K562 (cell line): ENCODE measurements at places on chromosomes 13 and 19. TPM values are rescaled to one million over a fixed set of nuclear protein-coding genes. Genes with fewer than 3 reads are reported as not detected.

The HDGFL2 gene
- 39.7 and 45.9 TPM in 2 replicates for total RNA-seq

DNA sequence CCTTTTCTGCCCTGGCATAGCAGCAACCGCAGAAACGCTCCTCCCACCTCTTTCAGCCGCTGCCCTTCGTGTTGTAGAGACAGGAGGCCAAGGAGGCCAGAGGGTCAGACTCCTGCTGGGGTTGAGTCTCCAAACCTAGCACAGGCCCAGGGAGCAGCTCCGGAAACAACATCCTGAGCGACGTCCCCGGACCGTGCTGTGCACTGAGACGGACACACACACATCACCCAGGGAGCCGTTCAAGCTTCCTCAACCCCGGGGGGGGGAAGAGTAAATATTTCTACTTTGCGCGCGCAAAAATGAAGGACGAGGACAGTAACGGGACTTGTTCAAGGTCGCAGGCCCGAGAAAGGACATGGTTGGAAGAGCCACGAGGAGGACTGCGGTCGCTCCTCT, 657 bp downstream of the ZNF550 start:
- DNase-seq, result peak; percentile 25
- H3K36me3 ChIP-seq, result peaks cover 18% of the 10 kb centered on the region
- H3K4me1 ChIP-seq, result peaks cover 11% of the 10 kb centered on the region; the same call in 1 of the 2 replicates
- H3K27ac ChIP-seq, result peak overlapping the region; percentile 69; the same call in 2 of the 3 replicates
- peak overlapping the region; percentile 88 for H3K4me3 ChIP-seq

DNA sequence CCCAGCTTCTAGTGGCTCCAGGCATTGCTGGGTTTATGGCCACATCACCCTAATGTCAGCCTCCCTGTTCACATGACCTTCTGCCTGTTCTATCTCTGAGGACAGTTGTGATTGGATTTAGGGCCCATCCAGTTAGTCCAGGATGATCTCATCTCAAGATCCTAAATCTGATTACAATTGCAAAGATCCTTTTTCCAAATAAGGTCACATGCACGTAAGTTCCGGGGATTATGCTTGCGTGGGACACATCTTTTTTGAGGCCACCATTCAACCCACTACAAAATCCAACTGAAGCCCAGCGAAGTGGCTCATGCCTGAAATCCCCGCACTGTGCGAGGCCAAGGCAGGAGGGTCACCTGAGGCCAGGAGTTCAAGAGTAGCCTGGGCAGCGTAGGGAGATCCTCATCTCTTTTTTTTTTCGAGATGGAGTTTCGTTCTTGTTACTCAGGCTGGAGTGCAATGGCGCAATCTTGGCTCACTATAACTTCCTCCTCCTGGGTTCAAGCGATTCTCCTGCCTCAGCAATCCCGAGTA, 12.3 kb downstream of the PLD3 start:
- no peaks in the 10 kb centered on the region; the same call in 1 of the 3 replicates for H3K36me3 ChIP-seq
- no peaks in the 10 kb centered on the region for H3K27me3 ChIP-seq
- no peak overlapping the region for H3K4me3 ChIP-seq
- DNase-seq, result no peak
- H3K4me1 ChIP-seq, result peaks cover 24% of the 10 kb centered on the region

- no peaks in the 10 kb centered on the region for H3K4me1 ChIP-seq
- no peak overlapping the region for H3K4me3 ChIP-seq
- no peak overlapping the region for H3K27ac ChIP-seq
- no peaks in the 10 kb centered on the region for H3K27me3 ChIP-seq
- no peak for DNase-seq
- H3K36me3 ChIP-seq, result no peaks in the 10 kb centered on the region
These were observed 899.8 kb downstream of the GPC5 start for GRCh38 chr13:92297971-92298942.

DNA sequence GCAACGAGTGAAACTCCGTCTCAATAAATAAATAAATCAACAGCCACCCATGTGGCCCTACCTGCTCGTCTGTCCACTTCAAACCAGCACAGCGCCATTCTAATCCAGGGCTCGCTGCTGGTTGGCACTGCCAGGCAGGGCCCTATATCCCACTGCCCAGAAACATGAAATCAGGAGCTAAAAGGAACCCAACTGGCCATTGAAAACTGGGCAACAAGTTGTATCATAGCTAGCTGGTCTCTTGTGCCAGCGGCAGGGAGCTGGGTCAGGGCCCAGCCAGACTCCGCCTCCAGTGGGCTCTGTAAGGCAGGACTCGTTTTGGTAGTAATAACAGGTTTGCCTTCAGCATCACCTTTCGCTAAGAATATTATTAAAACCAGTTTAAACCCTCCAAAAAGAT, 39.3 kb downstream of the GGACT start:
- H3K4me3 ChIP-seq, result no peak overlapping the region
- peaks cover 22% of the 10 kb centered on the region for H3K27me3 ChIP-seq
- no peak for DNase-seq
- H3K4me1 ChIP-seq, result no peaks in the 10 kb centered on the region

DNA sequence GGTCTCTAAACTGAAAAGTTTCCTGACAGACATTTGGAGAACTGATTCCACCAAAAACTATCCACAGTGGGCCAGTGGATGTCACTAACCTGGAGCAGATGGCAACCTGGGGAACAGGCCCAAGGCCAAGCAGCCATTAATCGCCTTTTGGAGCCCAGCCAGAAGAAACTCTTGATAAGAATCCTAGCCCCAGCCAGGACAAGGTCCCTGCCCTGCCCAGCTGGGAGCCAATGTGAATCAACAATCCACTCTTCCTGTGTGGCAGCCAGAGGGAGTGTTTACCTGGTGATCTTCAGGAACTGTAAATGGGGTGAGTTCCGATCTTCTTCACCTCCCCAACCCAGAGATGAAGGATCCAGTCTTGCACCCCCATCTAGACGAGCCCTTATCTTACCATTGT, 14.5 kb upstream of the IGSF23 start:
- no peak overlapping the region for H3K27ac ChIP-seq
- peaks cover 6% of the 10 kb centered on the region for H3K27me3 ChIP-seq
- H3K4me3 ChIP-seq, result no peak overlapping the region
- DNase-seq, result peak; percentile 27

GRCh38 chr19:7738023-7738422, 6.1 kb upstream of the CLEC4G start:
- no peak for DNase-seq
- no peak overlapping the region for H3K27ac ChIP-seq
- H3K4me1 ChIP-seq, result peaks cover 2% of the 10 kb centered on the region; the same call in 2 of the 3 replicates
- H3K36me3 ChIP-seq, result no peaks in the 10 kb centered on the region

- no peak overlapping the region for H3K4me3 ChIP-seq
- no peaks in the 10 kb centered on the region for H3K27me3 ChIP-seq
- no peaks in the 10 kb centered on the region for H3K36me3 ChIP-seq
These were observed 371.3 kb downstream of the SLITRK5 start for GRCh38 chr13:88042489-88042888.

DNA sequence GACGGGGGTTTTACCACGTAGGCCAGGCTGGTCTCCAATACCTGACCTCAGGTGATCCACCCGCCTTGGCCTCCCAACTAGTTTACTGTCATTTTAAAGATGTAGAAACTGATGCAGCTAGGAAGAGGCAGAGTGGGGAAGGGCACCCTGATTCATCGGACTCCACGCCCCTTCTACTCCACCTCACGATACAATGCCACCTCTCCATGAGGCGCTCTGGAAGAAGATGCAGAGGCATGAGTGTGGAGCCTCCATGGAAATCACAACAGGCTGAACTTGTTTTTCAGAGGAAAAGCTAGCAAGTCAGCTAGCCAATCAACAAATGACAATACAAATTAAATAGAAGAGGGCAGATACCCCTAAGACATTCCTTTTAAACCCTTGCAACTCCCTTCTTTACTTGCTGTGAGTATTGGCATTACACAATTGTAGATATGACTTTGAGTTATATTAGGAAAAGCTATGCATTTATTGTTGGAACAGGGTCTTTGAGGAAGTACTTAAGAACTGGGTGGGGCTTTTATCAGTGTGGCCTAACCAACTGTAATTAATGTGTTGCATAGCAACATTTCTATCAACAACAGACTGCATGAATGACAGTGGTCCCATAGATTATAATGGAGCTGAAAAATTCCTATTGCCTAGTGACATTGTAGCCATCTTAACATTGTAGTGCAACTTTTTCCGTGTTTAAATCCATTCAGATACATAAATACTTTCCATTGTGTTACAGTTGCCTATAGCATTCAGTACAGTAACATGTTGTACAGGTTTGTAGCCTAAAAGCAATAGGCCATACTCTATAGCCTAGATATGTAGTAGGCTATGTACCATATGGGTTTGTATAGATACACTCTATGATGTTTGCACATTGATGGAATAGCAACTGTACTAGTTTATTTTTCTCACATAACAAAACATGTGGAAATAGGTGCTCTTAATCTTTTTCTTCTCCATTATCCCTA, 17.6 kb downstream of the WDFY2 start:
- H3K27ac ChIP-seq, result 0 out of 3 replicates have a peak overlapping the region, but pooled peaks have one; percentile 19
- H3K36me3 ChIP-seq, result no peaks in the 10 kb centered on the region
- DNase-seq, result no peak
- no peaks in the 10 kb centered on the region for H3K27me3 ChIP-seq

DNA sequence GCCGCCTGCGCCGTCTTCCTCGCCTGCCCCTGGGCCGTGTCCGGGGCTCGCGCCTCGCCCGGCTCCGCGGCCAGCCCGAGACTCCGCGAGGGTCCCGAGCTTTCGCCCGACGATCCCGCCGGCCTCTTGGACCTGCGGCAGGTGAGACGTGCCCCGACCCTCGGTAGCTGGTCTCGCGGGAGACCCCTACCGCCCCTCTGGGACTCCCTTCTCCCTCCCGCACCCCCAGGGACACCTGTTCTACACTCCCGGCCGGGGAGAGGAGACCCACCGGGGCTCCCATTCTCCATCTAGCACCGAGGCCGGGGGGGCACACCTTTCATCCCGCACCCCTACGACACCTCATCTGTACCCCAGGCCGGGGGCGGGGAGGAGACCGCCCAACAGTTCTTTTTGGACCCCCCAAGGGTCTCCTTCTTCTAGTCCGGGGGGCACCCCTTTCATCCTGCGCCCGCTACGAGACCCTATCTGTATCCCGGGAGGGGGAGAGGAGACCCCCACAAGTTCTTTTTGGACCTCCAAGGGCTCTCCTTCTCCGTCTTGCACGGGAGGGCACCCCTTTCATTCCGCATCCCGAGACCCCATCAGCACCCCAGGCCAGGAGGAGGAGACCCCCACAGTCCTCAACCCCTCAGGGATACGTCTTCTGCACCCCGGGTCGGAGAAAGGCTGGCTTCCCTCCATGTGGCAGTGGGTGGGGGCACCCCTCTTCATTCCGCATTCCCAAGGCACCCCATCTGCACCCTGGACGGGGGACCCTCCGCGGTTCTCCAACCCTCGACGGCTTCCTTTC, 533 bp downstream of the TNFSF9 start:
- peak overlapping the region; percentile 99 for H3K27ac ChIP-seq
- H3K4me1 ChIP-seq, result peaks cover 59% of the 10 kb centered on the region
- peaks cover 21% of the 10 kb centered on the region for H3K36me3 ChIP-seq
- H3K4me3 ChIP-seq, result peak overlapping the region; percentile 83
- no peaks in the 10 kb centered on the region for H3K27me3 ChIP-seq

GRCh38 chr13:74132776-74133656, 1.2 kb downstream of the KLF12 start:
- DNase-seq, result no peak
- no peaks in the 10 kb centered on the region for H3K4me1 ChIP-seq
- H3K4me3 ChIP-seq, result no peak overlapping the region
- no peak overlapping the region for H3K27ac ChIP-seq

- peaks cover 7% of the 10 kb centered on the region; the same call in 2 of the 3 replicates for H3K36me3 ChIP-seq
- H3K27me3 ChIP-seq, result no peaks in the 10 kb centered on the region
- H3K27ac ChIP-seq, result no peak overlapping the region
- no peak overlapping the region for H3K4me3 ChIP-seq
These were observed 3.9 kb downstream of the COG3 start for GRCh38 chr13:45468635-45469034.
